ENCODE measurements at places on chromosomes 3 and 15. TPM values are rescaled to one million over a fixed set of nuclear protein-coding genes. Genes with fewer than 3 reads are reported as not detected.

- H3K4me3 ChIP-seq = no peak overlapping the region
- no peaks in the 10 kb centered on the region for H3K36me3 ChIP-seq
- peaks cover 8% of the 10 kb centered on the region for H3K27me3 ChIP-seq
- H3K27ac ChIP-seq = no peak overlapping the region
Observed at GRCh38 chr3:133273346-133273745, 126.5 kb upstream of the BFSP2 start.

- peaks cover 16% of the 10 kb centered on the region for H3K4me1 ChIP-seq
- no peaks in the 10 kb centered on the region for H3K36me3 ChIP-seq
- no peaks in the 10 kb centered on the region for H3K27me3 ChIP-seq
- H3K27ac ChIP-seq = no peak overlapping the region
- DNase-seq = no peak
- no peak overlapping the region for H3K4me3 ChIP-seq
Observed at GRCh38 chr3:183310936-183311335, 57.9 kb downstream of the B3GNT5 start.

- H3K27ac ChIP-seq = peak overlapping the region; percentile 17
- H3K27me3 ChIP-seq = no peaks in the 10 kb centered on the region
- H3K4me3 ChIP-seq = no peak overlapping the region
- H3K36me3 ChIP-seq = no peaks in the 10 kb centered on the region
Observed at GRCh38 chr15:90055182-90055581, 47.1 kb downstream of the IDH2 start.

DNA sequence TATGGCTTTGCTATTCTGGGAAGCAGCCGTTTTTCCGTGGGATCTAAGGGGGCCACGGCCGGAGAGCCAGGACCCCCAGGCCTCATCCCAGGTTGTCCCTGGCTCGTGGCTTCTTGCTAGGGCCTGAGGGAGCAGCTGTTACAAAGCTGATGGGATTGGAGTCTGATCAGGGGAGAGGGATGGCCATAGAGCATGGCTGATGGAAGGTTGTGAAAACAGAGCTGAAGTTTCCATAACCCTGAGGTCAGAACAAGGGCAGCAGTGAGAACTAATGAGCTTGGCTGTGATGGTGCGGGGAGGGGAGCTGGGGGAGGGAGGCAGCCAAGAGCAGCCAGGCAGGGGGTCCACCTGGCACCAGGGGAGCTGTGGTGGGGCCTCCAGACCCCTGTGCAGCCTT is 63.0 kb downstream of the LINGO1 start:
- peaks cover 34% of the 10 kb centered on the region for H3K4me1 ChIP-seq
- peaks cover 4% of the 10 kb centered on the region for H3K27me3 ChIP-seq
- H3K27ac ChIP-seq = peak overlapping the region; percentile 82
- H3K4me3 ChIP-seq = peak overlapping the region; percentile 48
- DNase-seq = no peak

- H3K4me3 ChIP-seq = no peak overlapping the region
- no peak for DNase-seq
- H3K36me3 ChIP-seq = no peaks in the 10 kb centered on the region
- H3K27me3 ChIP-seq = no peaks in the 10 kb centered on the region
- H3K4me1 ChIP-seq = peaks cover 25% of the 10 kb centered on the region
Observed at GRCh38 chr3:169271936-169272335, 391.6 kb downstream of the MECOM start.

DNA sequence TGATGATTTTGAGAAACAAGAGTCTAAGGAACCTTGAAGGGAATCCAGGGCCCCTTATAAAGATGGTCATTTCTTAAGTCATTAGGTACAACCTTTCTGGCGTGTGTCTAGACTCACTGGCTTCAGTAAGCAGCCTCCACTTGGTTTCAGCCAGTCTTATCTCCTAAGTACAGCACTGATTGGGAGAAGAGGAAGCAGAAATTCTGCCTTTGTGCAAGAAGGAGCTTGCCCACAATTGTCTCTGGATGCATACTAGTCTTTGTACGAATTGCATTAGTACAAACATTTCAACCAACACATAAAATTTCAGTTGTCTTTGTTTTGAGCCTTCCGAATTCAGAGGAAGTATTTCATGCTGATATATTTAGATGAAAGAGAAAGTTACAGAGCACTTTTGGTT is 139.4 kb downstream of the SLCO3A1 start:
- no peaks in the 10 kb centered on the region for H3K36me3 ChIP-seq
- no peak overlapping the region for H3K27ac ChIP-seq

GRCh38 chr3:87997966-87998365 is 60.8 kb downstream of the CGGBP1 start:
- H3K4me3 ChIP-seq = no peak overlapping the region
- H3K4me1 ChIP-seq = peaks cover 2% of the 10 kb centered on the region
- no peaks in the 10 kb centered on the region for H3K27me3 ChIP-seq

GRCh38 chr3:162171970-162172369 is 675.4 kb downstream of the OTOL1 start:
- no peak overlapping the region for H3K27ac ChIP-seq
- H3K27me3 ChIP-seq = no peaks in the 10 kb centered on the region
- no peak overlapping the region for H3K4me3 ChIP-seq
- no peaks in the 10 kb centered on the region for H3K4me1 ChIP-seq
- DNase-seq = no peak

DNA sequence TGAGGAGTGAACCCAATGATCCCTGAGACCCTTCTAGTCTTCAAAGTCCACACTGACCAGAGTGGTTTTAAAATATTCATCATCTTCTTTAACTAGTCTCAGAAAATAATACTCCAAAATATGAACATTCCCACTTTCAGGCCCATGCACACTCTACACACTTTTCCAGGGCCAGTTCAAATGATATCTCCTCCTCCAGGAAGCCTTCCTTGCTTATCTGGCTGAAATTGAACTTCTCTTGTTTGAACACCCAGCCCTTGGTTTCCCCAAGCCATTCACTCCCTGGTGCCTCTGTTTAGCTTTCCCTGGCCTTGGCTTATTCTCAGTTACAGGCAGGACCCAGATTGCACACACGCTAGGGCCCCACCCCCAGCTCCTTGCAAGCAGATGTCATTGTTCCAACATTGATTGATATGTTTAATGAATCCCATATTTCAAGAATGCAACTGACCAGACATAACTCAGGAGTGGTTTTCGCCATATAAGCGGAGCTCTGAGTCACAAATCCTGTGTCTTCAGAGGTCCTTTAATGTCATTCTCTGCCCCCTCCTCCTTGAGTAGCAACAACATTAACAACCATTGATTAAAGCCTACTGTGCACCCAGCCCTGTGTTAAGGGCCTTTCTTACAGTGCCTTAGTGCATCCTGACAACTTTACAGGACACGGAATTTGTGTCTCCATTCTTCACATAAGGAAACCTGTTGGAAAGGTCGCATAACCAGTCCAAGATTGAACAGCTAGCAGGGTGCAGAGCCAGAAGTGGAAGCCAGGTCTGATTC is 2.1 kb downstream of the ITGA11 start:
- H3K4me1 ChIP-seq = peaks cover 8% of the 10 kb centered on the region
- H3K27me3 ChIP-seq = peaks cover 74% of the 10 kb centered on the region
- H3K27ac ChIP-seq = no peak overlapping the region
- no peaks in the 10 kb centered on the region for H3K36me3 ChIP-seq

DNA sequence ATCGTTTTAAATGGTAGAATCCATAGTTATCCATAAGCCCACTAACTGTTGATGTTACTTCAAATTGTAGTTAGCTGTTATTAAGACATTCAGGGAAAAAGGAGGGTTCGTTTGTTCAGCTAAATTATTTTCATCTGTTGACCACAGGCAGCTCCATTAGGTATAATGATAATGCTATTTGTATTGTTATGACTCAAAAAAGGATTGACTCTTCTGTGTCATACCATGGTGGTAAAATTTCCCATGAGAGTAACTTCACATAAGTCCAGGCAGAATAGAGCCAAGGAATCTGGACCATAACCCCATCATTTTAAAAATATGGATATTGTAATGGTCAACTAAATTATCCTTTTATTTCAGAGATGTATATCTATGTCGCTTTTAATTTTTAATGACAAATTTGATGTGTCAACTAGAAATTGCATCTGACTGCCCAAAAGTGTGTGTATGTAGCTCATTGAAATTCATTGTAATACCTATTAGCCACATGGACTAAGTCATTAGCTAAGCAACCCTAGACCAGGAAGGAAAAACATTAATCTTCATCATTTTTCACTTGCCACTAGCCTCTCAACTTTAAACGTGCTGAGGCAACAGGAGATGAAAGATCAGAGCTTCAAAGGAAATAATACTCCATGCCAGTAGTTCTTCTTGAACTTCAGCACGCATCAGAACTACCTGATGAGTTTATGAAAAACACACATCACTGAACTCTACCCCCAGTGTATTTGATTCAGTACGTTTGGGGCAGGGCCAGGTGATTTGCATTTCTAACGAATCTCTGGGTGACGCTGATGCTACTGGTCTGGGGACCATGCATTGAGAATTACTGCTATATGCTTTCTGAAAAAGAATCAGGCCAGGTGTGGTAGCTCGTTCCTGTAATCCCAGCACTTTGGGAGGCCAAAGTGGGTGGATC is 537.7 kb downstream of the UNC13C start:
- no peak for DNase-seq
- no peak overlapping the region for H3K4me3 ChIP-seq
- H3K4me1 ChIP-seq = peaks cover 24% of the 10 kb centered on the region
- no peak overlapping the region for H3K27ac ChIP-seq

DNA sequence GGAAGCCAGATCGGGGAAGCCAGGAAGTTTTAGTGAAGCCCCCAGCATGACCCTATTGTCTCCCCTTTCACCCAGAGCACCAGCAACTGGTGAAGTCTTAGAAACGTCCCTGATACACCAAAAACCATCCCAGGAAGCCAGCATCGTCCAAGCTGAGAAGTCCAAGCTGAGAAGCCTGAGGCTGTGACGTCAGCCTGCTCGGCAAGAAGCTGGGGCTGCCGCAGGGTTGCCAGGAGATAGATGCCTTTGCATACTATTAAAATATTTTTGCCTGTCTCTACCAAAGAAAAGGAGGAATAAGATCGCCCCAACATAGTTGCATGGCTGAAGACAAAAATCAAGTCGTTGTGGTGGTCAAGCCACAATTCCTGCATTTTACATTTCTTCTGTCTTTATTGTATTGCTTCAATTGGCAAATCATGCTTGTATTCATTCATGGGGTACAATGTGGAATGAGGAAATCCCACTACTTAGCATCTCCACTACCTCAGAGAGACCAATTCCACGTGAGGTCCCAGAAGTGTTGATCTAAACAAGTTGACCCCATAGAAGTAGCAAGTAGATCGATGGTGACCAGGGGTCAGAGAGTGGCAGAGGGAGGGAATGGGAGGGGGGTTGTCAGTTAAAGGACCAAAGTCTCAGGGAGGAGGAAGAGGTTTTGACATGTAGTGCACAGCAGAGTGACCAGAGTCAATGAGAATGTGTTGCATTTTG is 19.6 kb upstream of the EMC3 start:
- H3K4me3 ChIP-seq = no peak overlapping the region
- DNase-seq = no peak
- H3K4me1 ChIP-seq = peaks cover 13% of the 10 kb centered on the region
- no peak overlapping the region for H3K27ac ChIP-seq
- peaks cover 4% of the 10 kb centered on the region for H3K36me3 ChIP-seq
- no peaks in the 10 kb centered on the region for H3K27me3 ChIP-seq

GRCh38 chr3:143918848-143919247 is 52.8 kb upstream of the DIPK2A start:
- no peaks in the 10 kb centered on the region for H3K4me1 ChIP-seq
- H3K27ac ChIP-seq = no peak overlapping the region
- H3K27me3 ChIP-seq = no peaks in the 10 kb centered on the region
- H3K4me3 ChIP-seq = no peak overlapping the region
- no peak for DNase-seq

Gene TAGLN3
- total RNA-seq = 1.8 TPM

Gene SGO1
- total RNA-seq = 9.6 TPM

Gene GOLGA6L7
- not detected for total RNA-seq

Gene PLSCR2
- 0.31 TPM for total RNA-seq

Gene RYR3
- total RNA-seq = 3.8 TPM
